EH (cell line): ENCODE measurements at places on chromosomes 7 and 10.

GRCh38 chr7:71824006-71824760 is 588.0 kb downstream of the CALN1 start:
- no peak for DNase-seq

GRCh38 chr7:108434010-108434409 is 22.2 kb downstream of the NRCAM start:
- no peak for DNase-seq

GRCh38 chr10:99540306-99540656 is 7.5 kb downstream of the NKX2-3 start:
- DNase-seq, result no peak

DNA sequence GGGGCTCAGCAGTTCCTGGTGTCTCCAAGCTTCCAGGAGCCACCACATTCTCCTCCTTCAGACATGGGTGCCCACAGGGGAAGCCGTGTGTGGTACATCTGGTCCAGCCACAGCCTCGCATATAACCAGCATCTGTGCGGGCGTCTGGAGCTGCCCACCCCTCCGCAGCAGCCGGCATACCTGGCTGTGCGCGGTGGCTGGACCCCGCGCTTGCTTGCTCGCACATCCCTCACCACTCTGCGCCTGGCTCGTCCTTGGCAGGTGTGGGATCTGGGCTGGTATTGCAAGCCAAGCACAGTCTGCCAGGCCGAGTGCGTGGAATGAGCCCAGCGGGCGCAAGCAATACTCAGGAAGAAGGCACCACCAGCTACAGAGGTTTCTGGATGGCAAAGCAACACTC is 117.7 kb upstream of the MBL2 start:
- DNase-seq, result no peak

GRCh38 chr7:95054386-95054785 is 147.0 kb downstream of the PPP1R9A start:
- no peak for DNase-seq

- DNase-seq, result no peak
Measured at GRCh38 chr10:119177708-119178371, 772 bp downstream of the PRDX3 start.

DNA sequence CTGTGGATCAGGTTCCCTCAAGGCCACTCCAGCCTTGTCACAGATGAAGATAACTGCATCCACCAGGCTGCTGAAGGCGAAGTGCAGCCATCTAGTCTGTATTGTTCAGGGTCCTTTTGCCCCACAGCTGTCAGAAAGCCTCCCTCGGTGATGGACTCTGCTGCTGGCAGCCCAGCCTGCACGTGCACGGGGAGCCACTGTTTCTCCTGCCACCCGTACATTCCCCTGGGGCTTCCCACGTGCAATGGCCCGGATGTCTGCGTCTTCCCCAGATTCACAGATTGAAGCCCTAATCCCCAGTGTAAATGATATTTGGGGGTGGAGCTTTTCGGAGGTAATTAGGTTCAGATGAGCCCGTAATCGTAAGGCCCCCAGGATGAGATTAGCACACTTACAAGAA is 46.6 kb upstream of the VIPR2 start:
- no peak for DNase-seq

- no peak for DNase-seq
Measured at GRCh38 chr7:55556492-55556891, 15.8 kb downstream of the VOPP1 start.

GRCh38 chr10:3668966-3669330 is 116.1 kb downstream of the KLF6 start:
- DNase-seq, result no peak

DNA sequence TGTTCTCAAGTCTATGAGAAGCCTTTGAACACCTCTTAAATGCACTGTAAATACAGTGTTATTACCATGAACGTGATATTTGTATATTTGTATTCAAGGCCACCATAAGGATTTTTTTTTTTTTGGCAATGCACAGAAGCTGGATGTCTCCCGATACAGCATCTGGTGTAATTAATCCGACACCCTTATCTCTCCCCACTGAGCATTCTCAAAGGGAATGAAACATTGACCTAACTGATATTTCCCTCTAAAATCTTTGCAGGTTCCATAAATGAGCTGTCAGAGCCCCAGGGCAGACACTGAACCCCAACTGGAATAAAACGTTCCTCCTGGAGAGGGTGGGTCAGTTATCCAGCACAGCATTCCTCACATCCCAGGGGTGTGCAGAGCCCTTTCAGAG is 316.6 kb downstream of the PAXIP1 start:
- no peak for DNase-seq

DNA sequence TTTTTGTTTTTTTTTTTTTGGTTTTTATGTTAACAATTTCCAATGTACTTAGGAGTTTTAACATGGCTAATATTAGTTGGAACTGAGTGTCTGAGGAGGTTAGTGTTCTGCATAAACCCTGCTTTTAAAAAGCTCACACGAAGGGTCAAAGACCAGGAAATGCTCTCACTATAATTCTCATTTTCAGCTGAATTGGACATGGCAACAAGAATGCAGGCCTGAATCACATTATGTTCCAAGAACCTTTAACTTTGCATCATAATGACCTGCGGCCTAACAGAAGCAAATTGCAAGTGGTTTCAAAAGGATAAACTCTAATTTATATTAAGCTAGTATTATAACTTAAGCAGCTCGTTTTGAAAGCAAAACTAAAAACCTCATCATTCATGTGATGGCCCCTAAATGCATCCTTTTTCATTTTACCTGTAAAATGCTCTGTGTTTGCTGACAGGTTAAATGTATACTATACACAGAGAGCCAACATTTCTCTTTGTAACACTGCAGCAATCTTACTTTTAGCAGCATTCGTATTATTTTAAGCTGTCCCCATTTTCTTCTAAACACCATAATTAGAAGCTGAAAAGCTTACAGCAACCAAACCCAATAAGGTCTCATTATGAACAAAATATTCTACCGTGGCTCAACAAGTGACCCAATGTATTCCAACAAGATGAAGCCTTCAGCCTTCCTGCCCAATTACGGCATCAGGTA is 242.8 kb upstream of the SP4 start:
- no peak for DNase-seq

- DNase-seq, result peak; percentile 44
Measured at GRCh38 chr10:72796042-72796441, 97.5 kb upstream of the OIT3 start.

GRCh38 chr10:112758961-112759360 is 191.1 kb upstream of the TCF7L2 start:
- DNase-seq, result peak; percentile 9

- no peak for DNase-seq
Measured at GRCh38 chr10:13136651-13137050, 24.7 kb upstream of the MCM10 start.
